Activated gamma-delta T cell treated with Interleukin-2 at 50 U/mL for 16 hours (primary cell): ENCODE measurements at places on chromosomes 16 and 17.
A peak's percentile ranks its signal among the peaks of the same experiment; 100 is the strongest.

DNA sequence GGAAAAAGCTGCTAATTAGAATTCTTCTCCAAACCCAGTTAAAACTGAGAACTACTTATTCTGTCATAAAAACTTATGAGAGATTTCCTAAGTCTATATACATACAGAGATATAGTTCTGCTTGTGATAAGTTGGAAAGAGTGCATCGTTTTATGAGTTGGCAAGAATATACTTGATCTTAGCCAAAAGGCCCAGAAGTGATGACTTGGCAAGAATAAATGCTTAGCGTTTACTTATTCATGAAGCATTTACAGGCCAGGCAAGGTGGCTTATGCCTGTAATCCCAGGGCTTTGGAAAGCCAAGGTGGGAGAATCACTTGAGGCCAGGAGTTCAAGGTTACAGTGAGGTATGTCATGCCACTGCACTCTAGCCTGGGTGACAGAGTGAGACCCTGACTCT, 81.7 kb downstream of the CYB561 start:
- no peak for DNase-seq

DNA sequence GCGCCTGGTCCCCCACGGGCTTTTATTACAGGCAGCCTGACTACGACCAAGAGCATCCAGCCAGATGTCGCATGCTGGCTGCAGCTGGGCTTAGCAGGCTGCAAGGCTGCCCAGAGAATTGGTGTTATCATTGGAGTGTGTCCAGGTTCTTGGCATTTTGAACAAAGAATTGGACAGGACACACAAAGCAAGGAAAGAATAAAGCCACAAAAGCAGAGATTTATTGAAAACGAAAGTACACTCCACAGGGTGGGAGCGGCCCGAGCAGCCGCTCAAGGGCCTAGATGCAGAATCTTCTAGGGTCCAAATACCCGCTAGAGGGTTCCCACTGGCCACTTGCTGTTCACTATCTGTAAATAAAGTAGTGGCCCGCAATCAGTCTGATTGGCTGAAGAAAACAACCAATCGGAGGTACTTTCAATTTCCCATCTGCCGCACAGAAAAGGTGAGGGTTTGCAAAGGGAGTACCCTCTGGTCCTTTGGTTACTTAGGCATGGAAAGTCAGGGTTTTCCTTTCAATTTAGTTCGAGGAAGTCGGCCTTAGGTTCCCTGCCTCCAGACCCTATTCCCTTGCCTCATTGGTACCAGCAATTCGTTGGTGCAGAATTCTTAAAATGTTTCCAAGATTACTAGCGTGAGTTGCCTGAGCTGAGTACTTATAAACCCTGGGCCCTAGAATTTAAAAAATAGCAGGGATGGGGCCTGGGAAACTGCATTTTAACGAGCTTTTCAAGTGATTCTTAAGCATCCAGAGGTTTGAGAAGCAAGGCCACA, 38.5 kb upstream of the CNEP1R1 start:
- DNase-seq: no peak

DNA sequence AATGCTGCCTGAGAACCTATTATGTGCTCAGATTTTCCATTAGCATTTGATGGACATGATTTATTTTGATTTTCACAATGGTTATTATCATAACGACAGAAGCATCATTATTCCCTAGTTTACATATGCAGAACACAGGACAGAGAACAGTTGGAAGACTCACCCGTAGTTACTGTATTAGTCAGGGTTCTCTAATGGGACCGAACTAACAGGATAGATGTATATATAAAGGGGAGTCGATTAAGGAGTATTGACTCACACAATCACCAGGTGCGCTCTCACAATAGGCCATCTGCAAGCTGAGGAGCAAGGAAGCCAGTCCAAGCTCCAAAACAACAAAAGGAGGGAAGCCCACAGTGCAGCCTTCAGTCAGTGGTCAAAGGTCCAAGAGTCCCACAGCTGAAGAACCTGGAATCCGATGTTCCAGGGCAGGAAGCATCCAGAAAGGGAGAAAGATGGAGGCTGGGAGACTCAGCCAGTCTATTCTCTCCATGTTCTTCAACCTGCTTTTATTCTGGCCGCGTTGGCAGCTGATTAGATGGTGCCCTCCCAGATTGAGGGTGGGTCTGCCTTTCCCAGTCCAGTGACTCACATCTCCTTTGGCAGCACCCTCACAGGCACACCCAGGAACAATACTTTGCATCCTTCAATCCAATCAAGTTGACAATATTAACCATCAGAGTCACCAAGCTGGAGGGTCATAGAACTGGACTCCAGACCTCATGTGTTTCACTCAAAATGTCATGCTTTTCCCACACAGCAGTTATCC, 92.7 kb upstream of the XYLT1 start:
- no peak for DNase-seq

- no peak for DNase-seq
Observed at GRCh38 chr16:86355951-86356350, 154.4 kb upstream of the FOXF1 start.

GRCh38 chr16:7509963-7510601, 177.4 kb downstream of the RBFOX1 start:
- DNase-seq: no peak

DNA sequence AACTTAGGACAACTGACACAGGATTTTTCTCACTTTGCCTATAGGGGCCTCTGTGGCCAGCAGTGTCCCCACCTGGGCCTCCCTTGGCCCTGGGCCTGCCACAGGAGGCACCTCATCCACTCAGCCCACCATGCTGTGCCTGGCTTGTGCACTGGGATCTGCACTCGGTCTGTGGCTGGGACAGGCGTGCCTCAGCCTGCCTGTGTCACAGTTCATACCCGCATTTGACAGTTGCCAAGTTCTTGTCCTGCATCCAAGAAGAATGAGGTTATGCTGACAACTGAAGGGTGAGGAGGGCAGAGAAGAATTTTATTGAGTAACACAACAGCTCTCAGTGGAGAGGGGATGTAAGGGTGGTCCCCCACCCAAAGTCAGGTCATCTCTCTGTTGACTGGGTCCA, 36.0 kb downstream of the ZFP90 start:
- no peak for DNase-seq

DNA sequence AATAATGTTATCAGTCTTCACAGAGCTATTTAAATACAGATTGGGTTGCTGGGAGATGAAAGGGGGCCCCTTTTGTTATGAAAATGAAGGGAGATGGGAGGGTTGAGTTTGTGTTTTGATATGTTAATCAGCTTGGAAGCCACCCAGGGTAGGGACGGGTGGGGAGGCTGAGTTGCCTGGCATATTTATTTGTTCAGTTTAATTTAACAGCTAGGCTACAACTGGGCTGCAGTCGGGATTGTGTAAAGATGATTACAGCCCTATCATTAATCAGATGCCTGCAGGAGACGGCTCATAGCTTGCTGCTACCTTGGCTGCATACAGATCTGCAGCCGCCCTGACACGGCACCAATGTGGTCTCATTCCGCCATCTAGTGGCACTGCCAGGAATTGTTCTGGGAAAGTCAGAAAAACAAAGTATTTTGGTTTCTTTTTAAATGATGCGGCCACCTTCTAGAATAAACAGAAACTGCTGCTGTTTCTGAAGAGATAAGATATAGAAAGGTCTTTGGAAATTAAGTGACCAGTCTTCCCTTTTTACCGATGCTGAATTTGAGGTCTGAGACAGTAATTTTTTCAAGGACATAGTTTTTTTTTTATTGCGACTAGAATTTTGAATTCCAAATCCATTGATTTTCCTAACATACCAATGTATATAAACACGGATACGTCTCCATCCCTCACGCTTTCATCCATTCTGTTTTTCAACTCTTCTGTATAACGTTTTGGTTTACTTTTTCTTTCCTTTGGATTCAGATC, 458.0 kb upstream of the ASIC2 start:
- DNase-seq: peak; percentile 58

- no peak for DNase-seq
Observed at GRCh38 chr17:9666461-9667050, 21.2 kb downstream of the USP43 start.

- no peak for DNase-seq
Observed at GRCh38 chr17:17745476-17746455, 64.5 kb downstream of the RAI1 start.

GRCh38 chr17:27609611-27610303, 21.2 kb upstream of the LGALS9 start:
- DNase-seq: no peak

GRCh38 chr17:3732210-3732621, 8.5 kb downstream of the HASPIN start:
- DNase-seq: no peak

- no peak for DNase-seq
Observed at GRCh38 chr17:82083533-82084359, 14.3 kb downstream of the FASN start.

GRCh38 chr17:33015716-33016346, 24.2 kb downstream of the SPACA3 start:
- no peak for DNase-seq

GRCh38 chr16:20303012-20303411, 24.3 kb downstream of the GP2 start:
- DNase-seq: no peak

DNA sequence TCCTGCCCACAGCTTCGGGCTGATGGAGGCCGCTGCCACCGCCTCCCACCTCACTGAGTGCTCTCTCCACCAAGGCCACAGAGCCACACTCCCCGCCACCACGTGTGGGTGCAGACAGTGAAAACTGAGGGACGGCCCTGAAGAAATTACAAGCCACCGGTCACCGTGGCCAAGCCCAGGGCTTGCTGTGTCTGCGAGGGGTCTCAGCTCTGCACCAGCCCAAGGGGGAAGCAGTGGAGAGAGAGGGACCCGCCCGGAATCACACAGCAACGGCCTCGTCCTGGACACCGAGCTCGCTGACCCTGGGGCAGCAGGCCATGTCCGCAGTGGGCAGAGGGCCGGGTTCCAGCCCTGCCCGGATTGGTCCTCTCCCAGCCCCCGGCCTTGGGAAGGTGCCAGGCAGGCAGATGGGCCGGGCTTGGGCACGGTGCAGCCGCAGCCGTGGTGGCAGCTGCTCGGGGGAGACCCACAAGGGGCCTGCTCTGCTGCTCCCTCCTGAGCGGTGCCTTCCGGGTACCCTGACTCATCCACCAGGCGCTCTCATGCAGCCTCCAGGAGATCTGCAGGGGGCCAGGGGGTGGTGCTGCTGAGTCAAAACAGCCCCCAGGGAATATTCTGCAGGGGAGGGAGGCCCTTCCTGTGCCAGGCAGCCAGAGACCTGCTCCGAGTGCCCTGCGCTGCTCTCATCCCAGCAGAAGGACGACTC, 52.0 kb downstream of the CBFA2T3 start:
- no peak for DNase-seq

DNA sequence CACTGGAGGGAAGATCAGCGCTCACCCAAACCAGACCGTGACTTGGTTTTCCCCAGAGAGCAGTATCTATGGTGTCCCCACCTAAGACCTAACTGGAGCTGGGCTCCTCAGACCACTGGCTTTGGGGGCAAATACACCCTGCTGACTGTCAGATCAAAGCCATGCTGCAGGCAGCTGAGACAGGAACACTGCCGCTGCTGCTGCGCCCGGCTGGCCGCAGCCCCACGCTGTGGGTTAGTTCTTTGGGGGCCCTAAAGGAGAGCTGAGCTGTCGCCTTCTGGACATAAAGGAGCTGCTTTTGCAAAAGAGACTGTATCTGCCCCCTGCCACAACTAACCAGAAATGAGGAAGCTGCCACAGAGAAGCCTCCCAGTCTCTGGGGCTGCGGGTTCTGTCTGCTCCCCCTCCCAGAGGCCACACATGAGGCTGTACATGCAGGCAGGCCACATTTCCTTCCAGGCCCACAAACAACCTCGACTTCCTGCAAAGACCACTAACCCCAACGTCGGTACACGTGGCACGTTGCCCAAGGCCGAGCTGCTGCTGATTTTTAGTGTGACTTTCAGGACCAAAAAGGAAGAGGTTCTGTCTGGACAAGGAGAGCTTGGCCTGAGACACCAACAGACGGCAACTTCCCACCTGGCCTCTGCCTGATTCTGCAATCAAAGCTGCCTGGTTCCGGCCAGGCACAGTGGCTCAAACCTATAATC, 18.2 kb upstream of the ABR start:
- peak; percentile 76 for DNase-seq

DNA sequence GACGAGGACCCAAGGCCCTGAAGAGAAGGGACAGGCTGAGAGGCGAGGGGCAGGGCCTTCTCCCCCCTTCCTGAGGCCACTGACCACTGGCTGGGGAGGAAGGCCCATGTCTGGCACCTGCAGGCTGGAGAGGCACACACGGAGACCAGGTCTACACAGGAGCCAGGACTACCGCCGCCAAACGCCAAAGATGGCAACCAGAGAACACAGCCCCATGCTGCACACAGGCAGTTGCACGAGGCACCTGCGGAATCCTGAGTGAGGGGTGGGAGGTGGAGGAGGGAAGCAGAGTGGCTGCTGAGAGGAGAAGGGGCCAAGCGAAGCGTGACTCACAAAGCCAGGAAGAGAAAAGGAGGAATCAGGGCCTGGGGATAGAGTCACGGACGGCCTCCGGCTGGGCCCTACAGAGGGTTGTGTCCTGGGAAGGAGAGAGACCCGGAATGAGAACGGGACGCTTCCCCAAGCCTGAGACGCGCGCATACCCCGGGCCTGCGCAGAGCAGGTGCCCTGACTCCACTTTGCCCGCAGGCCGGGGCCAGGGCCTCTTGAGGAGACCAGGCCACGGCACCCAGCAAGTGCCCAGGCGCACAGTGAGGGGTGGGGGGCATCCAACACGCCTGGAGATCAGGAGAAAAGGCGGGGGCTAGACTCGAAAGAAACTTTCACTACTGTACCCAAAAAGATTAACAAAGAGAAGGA, 28.7 kb upstream of the C16orf95 start:
- DNase-seq: no peak

DNA sequence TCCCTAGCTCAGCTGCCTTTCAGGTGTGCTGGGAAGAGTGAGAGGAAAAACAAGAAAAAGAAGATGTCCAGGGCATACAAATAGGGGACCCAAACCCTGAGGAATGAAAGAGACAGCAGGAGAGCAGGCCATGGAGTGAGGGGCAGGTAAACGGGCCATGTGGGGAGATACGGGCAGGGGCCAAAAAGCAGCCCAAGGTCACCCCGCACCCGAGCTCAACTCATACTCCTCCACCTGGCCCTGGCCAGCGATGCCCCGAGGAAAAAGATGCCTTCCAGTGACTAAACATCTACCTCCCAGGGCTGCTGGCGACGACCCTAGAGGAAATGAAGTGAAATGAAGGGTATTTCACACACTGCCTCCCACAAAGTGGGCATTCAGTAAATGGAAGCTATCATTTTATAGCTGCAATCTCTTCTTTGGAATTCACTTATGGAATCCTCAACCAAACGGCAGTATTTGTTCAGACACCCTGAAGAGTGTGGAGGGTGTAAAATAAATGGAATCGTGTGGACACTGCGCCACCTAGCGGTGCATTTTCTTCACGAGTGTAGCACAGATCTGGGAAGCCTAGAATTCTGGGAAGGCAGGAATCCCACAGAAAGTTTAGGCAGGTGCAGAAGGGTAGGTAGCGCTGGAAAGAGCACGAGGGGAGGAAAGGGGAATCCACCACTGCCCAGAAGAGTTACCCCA, 14.9 kb downstream of the ELAC2 start:
- peak; percentile 42 for DNase-seq

- DNase-seq: no peak
Observed at GRCh38 chr16:57025941-57026777, 36.8 kb downstream of the NLRC5 start.

GRCh38 chr17:7426896-7427489, 1.6 kb downstream of the SPEM2 start:
- no peak for DNase-seq
